ENCODE measurements at places on chromosomes 6 and 20.

GRCh38 chr6:130189531-130190397 lies 33.0 kb downstream of the SAMD3 start:
- no peak for DNase-seq

DNA sequence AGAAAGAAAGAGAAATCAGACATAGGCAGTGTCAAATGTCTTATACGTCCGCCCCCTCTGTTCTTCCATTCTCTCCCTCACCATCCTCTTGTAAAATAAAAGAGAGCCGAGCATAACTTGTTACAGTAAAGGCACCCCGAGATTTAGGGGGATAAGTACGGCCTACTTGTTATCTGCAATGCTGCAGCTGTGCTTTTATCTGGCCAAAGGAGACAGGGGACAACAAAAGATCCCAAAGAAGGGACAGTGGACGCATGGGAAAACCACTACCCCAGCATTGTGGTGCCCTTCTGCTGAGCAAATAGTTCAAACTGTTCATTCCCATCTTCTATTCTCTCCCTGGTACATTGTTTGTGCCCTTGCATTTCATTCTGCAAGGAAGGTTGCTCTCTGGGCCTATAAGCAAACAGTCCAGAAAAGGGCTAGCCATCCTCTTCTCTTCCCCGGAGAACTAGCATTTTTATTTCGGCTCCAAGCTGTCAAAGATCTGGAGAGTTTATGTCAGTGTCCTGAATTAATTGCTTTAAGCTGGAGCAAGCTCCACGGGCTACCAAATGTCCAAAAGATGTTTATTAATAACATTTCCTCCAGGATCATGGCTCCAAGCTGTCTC lies 22.3 kb downstream of the FOXA2 start:
- DNase-seq: no peak

DNA sequence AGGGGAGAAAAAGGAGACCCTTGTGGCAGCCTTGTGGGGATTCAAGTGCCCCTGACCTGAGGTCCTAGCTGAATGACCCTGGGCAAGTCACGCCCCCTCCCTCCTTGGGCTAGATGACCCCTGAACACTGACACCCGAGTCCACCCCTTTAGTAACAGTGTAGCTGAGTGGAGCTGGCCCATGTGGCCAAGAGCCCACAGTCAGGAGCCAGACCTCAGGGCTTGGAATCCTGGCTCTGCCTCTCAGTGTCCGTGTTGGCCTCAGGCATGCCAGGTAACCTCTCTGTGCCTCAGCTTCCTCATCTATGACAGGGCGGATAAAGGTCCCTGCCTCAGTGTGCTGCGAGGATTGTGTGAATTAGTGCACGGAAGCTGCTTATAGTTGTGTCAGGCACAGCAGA lies 14.3 kb downstream of the IP6K3 start:
- no peak for DNase-seq

GRCh38 chr20:63402181-63402859 lies 41.2 kb upstream of the CHRNA4 start:
- DNase-seq: no peak

- no peak for DNase-seq
These were observed 31.2 kb downstream of the CITED2 start for GRCh38 chr6:139343052-139343750.

DNA sequence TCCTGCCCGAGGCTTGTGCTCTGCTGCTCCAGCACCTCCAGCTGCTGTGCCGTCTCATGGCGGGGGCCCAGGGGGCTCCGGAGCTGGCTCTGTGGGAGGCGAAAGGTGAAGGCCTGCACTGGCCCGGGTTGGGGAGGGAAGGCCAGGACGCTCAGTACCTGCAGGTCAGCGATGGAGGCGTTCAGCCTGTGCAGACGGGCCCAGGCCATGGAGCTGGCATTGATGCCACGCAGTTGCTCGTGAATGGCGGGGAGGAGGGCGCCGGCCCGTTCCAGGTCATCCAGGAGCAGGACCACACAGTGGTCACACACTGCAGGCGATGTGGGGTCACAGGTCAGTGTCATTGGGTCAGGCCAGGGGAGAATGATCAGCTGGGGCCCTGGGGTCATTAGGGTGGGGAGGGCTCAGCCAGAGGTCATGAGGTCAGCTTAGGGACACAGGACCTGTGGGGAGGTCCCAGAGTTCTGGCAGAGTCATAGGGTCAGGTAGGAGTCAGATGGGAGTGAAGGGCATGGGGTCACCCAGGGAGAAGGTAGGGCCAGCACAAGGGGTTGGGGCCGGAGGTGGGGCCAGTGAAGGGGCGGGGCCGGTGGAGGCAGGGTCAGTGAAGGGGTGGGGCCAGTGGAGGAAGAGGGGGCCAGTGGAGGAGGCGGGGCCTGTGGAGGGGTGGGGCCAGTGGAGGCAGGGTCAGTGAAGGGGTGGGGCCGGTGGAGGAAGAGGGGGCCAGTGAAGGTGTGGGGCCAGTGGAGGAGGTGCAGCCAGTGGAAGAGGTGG lies 18.0 kb downstream of the ADRM1 start:
- peak; percentile 83 for DNase-seq

DNA sequence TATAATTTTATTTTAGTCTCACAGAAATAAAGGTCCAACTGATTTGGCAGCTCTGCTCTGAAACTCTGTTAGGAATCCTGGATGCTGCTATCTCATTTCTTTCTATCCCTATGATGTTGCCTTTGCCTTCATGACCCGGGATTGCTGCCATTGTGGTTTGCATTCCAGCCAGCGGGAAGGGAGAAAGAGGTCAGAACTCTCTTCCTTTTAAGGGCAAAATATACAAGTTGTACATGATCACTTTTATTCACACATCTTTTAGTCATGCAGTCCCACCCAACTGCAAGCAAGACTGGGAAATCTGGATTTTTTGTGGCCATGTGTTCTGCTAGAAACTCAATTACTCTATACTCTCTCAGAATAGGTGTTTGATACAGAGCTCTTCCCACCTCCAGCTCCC lies 263.1 kb upstream of the ZFP64 start:
- DNase-seq: no peak

DNA sequence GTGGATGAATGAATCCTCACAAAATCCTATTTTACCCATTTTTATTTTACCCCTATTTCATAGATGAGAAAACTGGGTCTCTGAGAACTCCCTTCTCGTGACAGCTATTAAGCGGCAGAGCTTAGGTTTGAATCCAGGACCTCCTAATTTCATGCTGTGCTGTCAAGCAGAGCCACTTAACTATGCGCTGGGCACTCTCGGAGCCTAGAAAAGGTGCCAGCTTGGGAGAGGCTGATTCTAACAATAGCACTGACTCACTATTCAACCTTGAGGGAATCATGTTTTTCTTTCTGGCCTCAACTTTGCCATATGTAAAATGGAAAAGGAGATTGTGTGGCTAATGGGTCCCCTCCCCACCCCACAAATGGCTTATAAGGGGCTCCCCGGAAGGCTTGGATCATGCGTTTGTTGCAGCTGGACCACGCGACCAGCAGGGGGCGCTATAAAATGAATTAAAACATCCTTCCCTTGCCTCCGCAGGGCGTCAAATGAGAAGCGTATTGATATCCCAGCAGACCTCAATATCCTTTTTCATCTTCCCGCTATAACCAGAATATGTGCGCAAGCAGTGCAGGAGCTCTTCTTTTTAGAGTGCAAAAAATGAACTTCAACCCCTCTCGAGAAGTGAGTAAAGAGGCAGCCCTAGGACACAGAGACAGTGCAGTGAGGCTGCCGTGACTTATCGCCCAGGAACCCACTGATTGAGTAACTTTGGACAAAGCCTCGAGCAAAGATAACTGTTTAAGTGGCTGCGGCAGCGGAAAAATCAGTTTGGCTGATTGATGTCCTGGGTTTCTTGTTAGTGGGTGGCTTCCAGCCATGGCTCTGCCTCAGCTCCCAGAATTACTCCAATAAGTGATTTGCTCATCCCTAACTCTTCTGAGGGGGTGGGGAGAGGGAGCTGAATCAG lies 12.8 kb upstream of the PDYN start:
- no peak for DNase-seq

GRCh38 chr6:95785785-95786184 lies 208.4 kb downstream of the MANEA start:
- no peak for DNase-seq

DNA sequence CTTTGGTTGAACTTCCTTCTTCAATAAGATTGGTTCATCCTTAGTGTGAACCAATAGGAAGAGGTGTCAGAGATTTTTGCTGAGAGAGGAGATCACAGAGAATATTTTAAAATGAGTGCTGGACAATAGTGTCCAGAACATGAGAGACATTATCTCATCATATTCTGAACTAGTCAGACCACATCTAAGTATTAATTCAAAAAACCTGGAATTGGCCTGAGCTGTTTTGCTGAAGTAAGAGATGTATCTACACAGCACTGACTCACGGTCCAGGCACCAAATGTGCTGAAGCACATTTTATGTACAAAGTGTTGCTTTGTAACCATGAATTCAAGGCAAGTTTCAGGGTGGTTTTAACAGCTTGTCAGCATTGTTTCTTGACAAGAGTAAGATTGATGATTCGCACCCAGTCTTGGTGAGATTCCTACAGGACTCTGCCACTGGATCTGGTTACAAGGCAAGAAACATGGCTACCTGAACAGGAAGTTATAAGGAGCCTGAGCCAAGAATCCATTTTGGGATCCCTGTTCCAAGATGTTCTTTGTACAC lies 178.2 kb upstream of the HEY2 start:
- no peak for DNase-seq

DNA sequence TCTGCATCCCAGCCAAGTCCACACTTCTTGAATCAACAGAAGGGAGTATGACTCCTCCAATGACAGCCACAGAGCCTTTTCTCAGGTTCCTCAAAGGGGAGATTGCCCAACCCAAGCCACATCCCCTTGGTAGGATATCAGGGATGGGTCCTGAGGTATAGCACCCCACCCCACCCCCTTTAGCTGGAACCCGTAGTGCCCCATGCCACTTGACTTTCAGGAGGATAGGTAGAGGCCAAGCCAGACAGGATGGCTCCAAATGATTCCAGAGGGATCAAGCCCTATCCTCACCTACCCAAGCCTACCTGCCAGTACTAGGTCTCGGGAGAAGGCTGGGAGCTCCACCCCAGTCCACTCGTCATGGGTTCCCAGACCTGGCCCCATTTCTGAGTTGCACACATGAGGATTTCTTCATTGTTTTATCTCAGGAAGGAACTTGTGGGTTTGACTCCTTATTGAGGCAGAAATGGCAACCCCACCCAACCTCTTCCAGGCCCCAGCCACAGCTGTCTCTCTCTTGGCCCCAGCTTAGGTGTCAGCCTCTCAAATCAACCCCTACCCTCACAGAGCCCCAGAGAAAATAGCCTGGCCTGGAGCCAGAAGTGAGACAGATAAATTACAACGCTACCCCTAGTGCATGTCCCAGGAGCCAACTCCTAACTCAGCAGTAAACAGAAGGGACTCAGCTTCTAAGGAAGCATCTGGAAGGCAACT lies 3.6 kb downstream of the CCND3 start:
- no peak for DNase-seq

GRCh38 chr6:155121699-155122098 lies 126.6 kb downstream of the TIAM2 start:
- DNase-seq: no peak

DNA sequence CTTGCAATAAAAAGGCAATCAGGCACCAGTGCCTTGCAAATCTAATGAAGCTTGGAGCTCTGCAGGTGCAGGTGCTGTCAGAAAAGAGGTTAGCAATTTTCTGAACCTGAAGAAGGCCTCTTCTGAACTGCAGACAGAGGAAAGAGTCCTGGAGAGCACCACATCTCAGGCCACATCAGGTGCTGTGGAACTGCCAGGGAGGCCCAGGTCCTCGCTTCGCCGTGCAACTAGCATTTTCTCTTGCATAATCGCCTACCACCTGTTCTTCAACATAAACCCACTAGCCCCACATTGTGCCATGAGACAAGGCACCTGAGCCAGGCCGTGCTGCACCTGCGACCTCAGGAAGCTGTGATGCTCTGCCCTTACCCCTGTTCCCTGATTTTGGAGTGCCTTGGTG lies 187.6 kb downstream of the DTNBP1 start:
- DNase-seq: no peak

- no peak for DNase-seq
These were observed 6.7 kb downstream of the SFT2D1 start for GRCh38 chr6:166335378-166336302.

DNA sequence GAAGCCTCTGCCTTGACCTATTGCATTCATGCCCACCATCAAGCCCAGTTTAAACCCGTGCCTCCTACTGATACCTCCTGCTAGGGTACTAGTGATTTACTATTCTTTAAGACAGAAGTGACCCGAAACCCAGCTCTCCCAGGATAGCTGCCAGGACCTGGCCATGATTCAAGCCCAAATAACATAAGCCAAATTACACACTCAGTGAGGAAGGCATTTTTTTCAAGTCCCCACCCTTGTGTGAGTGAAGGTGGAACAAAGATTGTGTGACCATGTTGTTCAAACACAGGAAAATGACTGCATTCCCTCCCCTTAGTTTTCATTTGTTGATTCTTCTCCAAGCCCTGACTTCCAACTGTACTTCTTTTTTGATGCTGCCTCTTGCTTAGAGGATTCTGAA lies 3.7 kb upstream of the KAT14 start:
- DNase-seq: no peak

DNA sequence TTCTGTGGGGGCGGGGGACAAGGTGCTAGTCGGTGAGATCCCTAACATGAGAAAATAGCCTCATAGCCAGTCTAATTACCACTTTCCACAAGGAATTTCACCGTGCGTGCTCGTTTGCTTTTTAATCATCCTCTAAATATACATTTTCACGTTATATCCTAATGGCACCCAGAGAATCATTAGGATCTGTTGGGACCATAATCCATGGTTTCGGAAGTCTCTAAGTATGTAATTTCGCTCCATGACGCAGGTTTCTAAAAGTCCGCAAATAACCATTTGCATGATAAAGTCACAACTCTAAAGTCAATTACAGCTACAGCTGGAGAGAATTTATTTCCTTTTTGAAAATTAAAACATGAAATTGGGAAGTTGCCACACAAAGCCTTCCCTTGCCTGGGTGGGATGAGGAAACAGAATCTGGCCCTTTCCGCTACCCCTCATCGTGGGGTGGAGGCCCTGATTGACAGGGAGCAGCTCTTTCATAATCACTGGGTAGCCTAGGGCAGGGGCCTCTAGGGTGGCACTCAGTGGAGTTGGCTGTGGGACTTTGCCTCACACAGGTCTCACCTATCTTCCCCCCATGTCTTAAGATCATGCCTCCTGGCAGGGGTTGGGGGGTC lies 81.9 kb downstream of the LRFN2 start:
- DNase-seq: no peak
